Effector memory CD4-positive, alpha-beta T cell (primary cell): ENCODE measurements at places on chromosomes 11 and 22.
A peak's percentile ranks its signal among the peaks of the same experiment; 100 is the strongest.

- H3K36me3 ChIP-seq, result no peaks in the 10 kb centered on the region
- H3K27me3 ChIP-seq, result no peaks in the 10 kb centered on the region
- DNase-seq, result no peak
- no peak overlapping the region for H3K4me3 ChIP-seq
These were observed 5.9 kb downstream of the IGSF9B start for GRCh38 chr11:133950874-133951326.

GRCh38 chr11:50182486-50182885, 149.8 kb downstream of the OR4C45 start:
- H3K27me3 ChIP-seq, result no peaks in the 10 kb centered on the region
- H3K27ac ChIP-seq, result no peak overlapping the region
- no peaks in the 10 kb centered on the region for H3K36me3 ChIP-seq
- DNase-seq, result no peak

- no peaks in the 10 kb centered on the region for H3K4me1 ChIP-seq
- no peaks in the 10 kb centered on the region for H3K27me3 ChIP-seq
These were observed 35.3 kb downstream of the MMP13 start for GRCh38 chr11:102920118-102920684.

- H3K4me1 ChIP-seq, result peaks cover 15% of the 10 kb centered on the region
- peak overlapping the region; percentile 96 for H3K27ac ChIP-seq
- peak overlapping the region; percentile 30 for H3K4me3 ChIP-seq
- DNase-seq, result no peak
These were observed 698 bp upstream of the ANAPC15 start for GRCh38 chr11:72112978-72113808.

GRCh38 chr22:41382098-41382578, 396 bp downstream of the TEF start:
- peaks cover 10% of the 10 kb centered on the region for H3K4me1 ChIP-seq
- no peaks in the 10 kb centered on the region for H3K36me3 ChIP-seq
- peak; percentile 41 for DNase-seq

DNA sequence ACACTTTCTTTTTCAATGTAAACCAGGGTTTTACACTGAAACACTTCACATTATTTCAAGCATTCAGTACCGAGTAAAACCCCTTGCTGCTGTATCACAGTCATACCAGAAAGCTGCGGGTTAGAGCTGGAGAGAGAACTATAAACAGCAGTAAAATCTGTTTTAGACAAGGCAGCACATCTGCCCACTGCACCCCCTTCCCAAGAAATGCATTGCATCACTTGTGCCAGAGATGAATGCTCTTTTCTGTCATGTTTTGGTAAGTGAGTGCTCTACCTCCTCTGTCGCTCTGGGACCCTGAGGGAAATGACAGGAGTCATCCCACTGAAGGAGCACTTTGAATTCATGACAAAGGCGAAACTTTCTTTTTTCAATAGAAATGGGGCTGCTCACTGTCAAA, 107.2 kb downstream of the MAML2 start:
- DNase-seq, result no peak
- H3K27me3 ChIP-seq, result no peaks in the 10 kb centered on the region
- no peaks in the 10 kb centered on the region for H3K4me1 ChIP-seq
- no peak overlapping the region for H3K4me3 ChIP-seq
- H3K27ac ChIP-seq, result no peak overlapping the region
- H3K36me3 ChIP-seq, result no peaks in the 10 kb centered on the region

DNA sequence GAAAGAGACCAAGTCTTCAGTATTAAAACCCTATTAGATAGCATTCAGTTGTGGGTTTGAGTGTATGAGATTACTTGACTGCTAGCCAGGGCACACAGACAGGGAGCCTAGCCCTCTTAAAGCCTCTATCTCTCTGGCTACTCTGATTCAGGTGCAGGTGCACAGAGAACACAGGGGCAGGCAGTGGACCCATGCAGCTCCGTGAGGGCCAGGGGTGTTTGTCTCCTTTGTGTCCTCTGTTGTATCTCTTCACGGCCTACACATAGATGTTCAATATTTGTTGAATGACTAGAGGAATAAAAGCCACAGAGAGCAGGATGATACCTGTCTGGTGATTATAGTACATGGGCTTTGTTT, 21.5 kb upstream of the AIFM3 start:
- no peak overlapping the region for H3K27ac ChIP-seq
- no peaks in the 10 kb centered on the region for H3K27me3 ChIP-seq
- no peak for DNase-seq
- peaks cover 2% of the 10 kb centered on the region for H3K4me1 ChIP-seq
- peaks cover 14% of the 10 kb centered on the region for H3K36me3 ChIP-seq
